ENCODE measurements at places on chromosomes 6 and 20.

- no peak for DNase-seq
These were observed 29.2 kb downstream of the RHAG start for GRCh38 chr6:49607391-49607982.

DNA sequence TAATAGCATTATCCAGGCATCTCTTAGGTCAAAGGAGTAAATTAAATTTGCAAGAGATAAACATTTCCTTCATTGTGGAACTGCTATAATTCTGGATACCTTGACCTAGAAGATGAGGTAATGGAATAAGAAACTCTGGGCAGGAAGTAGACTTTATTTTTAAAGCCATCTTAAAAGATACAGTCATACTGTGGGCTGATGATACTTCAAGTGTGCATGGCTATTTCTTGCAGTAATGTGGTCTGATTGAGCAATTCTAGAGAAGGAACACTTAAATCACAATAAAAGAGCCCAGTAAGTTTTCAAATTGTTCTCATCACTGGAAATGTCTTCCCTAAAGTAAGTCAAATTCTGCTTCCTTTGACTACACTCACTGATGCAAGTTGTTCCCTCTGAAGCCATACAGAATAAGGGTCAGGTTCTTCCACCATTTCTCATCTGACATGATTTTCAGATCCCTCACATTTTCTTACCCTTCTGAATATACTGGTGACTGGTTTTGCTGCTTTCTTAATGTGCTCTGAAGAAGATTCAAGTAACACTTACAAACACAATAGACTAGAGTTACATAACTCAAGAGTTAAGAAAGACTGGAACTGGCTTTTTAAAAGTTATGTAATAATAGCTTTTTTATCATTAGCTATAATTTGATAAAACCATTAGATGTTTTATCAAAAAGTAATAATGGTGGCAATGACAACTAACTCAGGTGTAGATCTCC lies 62.6 kb upstream of the TMEM244 start:
- DNase-seq, result no peak

DNA sequence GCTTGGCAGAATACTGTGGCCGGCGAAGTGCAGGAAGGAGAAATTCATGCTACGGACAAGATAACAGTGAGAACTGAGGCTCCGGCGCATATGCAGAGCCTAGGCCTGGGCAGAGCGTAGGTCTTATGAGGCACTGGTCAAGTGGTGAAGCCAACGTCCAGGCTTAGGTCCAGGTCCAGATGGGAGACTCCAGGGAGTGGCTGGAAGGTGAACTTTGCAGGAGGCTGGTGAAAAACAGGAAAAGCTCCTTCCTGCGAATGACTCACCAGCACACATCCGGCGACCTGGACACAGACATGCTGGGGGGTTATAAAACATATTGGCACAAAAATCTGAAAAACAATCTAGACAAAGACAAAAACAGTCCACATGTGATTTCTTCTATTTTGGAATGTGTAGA lies 15.4 kb downstream of the C6orf141 start:
- peak; percentile 55 for DNase-seq

DNA sequence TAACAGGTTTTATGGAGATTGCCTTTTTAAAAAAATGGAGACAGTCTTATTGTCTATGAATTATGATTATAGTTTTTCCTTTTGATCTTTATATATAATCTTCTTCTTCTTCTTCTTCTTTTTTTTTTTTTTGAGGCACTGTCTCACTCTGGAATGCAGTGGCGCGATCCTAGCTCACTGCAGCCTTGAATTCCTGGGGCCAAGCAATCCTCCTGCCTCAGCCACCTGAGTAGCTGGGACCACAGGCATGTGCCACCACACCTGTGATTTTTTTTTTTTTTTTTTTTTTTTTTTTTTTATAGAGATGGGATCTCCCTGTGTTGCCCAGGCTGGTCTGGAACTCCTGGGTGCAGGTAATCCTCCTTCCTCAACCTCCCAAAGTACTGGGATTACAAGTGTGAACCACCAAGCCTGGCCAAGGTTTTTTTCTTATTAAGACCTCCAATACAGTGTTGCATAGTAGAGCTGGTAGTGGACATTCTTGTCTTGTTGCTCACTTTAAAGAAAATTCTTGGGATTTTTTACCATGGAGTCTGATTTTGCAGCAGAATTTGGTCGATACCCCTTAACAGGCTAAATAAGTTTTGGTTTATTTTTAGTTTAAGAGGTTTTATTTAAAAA lies 46.5 kb downstream of the STK4 start:
- DNase-seq, result peak; percentile 81

DNA sequence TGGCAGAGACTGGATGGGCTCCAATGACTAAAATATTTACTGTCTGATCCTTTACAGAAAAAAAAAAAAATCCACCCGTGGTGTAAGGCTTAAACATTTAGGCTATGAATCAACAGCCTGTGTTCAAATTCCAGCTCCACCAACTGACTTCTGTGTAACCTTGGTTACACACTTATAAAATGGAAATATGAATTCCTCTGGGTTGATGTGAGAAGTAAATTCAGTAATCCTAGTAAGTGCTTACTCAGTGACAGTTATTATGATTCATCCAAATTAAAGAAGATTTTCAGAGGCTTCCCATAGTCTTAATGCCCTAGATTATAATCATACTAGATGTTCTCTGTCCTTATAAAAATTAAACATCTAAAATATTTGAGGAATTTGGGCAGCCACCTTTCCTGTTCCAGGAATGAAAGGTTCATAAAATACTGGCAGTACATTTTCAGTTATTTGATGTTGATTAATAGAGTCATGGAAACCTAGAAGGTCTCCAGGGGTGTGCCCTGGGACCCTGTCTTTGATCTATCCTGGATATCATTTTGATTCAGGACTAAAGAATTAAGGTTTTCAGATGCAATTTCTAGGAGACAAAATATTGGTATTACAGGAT lies 180.3 kb upstream of the ZNF217 start:
- DNase-seq, result peak; percentile 99

- no peak for DNase-seq
These were observed 396.7 kb downstream of the THBS2 start for GRCh38 chr6:168856914-168857313.

DNA sequence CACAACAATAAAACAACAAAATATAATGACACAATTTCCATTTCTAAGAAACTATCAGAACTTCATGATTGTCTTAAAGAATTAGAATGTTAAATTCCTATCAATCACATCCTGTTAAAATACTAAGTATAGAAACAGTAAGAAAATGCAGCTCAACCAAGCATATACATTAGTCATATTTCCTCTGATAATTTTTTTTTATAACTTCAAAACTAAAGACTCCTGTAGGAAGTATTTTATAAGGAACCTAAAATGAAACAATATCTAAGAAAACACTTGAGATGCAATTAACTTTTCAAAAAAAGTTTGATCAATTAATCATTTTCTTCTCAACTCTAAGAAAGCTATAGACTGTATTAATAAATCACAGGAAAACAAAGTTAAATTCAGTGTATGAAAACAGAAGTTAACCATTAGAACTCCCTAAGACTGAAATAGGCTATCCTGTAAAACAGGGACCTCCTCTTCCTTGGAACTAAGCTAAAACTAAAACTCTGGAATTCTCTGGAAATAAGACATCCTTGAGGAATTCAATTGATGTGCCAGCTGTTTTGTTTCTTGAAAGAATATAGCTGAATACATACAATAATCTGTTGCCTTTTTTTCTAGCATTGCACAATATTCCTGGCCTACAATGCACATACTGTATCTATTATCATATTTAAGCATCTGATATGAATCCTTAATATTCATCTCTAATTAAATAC lies 19.8 kb downstream of the FKBP5 start:
- DNase-seq, result no peak

DNA sequence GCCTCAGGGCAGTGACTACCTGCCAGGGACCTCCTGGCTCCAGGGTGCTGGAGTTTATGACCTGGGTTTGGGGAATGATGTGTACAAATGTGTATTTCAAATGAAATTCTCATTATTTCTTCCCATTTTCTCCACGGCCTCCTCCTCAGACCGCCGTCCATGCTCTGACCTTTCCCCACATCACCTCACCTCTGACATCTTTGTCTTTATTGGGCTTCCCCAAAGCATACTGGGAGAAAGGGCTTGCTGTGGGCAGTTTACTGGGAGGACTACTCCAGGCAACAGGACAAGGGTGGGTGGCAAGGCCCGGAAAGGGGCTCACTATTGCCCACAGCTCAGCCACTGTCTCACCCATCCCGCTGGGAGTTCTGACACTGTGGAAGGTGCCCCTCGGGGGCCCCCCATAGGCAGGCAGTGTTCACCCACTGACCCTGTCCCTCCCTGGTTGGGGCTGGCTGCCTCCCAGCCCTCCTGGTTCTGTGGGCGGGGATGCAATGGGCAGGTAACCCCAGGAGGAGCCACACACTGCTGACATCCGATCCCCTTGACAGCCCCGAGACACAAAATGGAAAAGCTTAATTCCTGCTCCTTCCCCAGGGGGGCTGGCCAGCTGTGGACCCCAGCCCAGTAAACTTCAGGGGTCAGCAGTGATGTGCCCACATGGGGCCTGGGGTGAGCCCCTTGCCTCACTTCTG lies 39.8 kb upstream of the CST7 start:
- DNase-seq, result no peak

- DNase-seq, result no peak
These were observed 35.9 kb downstream of the SRC start for GRCh38 chr20:37381621-37382471.

GRCh38 chr6:163415620-163416556 lies 1.4 kb downstream of the QKI start:
- no peak for DNase-seq

GRCh38 chr20:63135411-63135810 lies 80.5 kb downstream of the YTHDF1 start:
- DNase-seq, result no peak

DNA sequence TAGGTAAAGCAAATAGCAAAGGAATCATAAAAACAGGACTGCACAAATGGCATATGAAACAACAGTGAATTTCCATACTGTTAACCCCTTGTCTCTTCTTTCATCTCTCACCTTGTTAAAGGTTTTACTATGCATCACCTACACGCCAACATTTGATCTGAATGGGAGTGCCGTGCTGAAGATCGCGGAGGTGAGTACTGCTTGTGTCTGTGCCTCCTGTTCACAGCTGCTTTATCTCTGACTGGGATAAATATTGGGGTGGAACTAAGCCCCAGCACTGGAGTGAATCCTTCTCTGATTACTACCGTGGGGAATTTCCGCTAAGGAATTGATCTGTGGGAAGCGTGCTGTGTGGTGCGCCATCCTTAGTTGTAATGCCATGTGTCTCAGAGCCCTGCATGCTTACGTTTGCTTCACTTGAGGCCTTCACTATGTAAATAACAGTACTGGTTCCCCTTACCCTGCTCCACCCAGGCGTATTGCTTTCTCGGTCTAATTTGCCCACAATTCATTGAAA lies 11.4 kb upstream of the PBOV1 start:
- DNase-seq, result no peak

DNA sequence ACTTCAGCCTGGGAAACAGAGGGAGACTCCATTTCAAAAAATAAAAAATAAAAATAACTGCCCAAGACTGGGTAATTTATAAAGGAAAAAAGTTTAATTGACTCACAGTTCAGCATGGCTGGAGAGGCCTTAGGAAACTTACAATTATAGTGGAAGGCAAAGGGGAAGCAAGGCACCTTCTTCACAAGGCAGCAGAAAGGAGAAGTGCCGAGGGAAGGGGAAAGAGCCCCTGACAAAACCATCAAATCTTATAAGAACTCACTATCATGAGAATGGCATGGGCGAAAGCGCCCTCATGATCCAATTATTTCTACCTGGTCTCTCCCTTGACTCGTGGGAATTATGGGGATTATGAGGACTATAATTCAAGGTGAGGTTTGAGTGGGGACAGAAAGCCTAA lies 95.5 kb upstream of the LGSN start:
- DNase-seq, result no peak

- DNase-seq, result no peak
These were observed 166.5 kb downstream of the MTHFD1L start for GRCh38 chr6:151032034-151032433.

DNA sequence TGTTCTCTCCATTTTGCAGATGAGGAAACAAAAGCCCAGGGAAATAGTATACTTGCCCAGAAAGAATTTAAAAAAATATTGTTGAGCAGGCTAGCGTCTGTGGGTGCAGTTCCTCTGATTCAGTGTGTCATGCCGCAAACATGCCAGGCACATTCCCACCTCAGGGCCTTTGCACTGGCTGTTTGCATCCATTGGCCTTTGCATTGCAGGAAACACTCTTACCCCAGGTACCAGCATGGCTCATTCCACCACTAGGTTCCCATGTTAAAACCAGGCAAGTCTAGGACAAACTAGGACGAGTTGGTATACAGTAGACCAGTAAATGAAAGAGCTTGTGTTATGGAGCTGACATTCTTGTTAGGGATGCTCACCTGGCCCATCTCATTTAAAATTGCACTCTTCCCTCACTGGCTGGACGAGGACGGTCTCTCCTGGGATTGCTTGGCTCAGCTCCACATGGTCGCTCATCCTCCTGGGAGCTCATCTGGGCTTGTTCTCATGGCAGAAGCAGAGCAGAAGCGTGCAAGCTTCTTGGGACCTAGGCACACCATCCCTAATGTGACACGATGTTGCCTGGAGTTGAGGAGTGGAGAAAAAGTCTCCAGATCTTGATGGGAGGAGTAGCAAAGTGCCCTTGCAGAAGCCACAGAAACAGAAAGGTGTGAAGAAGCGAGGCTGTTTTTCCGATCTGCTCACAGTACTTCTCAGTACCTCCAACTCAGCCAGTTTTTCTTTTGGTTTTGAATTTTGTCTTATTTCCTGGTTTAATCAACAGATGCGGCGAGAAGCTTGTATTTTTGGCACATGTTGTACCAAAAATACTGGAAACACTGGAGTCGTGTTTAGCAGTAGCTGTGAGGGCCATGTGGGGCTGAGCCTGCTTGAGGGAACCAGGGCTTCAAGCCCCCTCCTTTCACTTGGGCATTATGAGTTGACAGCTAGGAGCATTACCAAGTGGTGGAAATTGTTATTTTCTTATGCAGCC lies 13.9 kb downstream of the ZNF831 start:
- DNase-seq, result no peak

- no peak for DNase-seq
These were observed 118.8 kb downstream of the TINAG start for GRCh38 chr6:54426995-54427394.

DNA sequence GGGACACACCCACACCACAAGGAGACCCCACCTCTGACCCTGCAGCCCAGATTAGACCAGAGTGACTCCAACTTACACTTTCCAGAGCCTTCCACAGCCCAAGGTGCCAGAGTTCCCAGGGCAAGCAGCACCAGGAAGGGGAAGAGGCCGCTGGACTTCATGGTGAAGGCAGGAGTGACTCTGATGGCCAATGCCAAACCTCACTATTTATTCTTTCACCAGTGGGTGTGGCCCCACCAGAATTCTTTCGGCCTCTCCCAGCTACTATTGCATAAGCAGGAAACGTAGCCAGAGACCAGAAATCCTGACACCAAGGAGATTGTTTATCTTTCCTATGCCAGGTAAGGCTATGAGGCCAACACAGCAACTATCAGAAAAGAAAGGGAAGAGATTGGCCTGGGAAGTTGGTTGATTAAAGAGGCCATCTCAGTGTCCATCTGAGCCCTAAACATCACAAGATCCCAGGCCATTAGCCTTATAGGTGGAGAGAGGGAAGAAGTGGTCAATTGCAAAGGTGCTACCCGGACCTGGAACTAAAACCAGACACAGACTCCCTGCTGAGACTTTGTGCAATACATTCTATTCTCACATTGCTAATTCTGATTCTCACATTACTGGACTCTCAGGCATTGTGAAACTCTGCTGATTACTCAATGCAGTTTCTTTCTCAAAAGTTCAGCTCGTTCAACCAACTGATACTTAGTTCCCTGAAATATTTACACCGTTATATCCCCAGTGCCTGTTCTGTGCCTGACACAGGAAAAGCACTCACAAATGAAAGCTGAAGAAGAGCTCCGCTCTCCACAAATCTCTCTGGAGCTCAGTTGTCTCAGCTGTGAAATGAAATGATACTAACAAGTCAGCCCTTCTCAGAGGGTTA lies at the start of gene SLPI:
TSS of gene SLPI (minus strand) at position 182 of the 880 bp plus-strand sequence. CDS start at position 161, 21 bp downstream.
- peak; percentile 33 for DNase-seq

- DNase-seq, result no peak
These were observed 132.1 kb downstream of the HUS1B start for GRCh38 chr6:524803-525202.
